Dorsolateral prefrontal cortex (tissue), 122 donors: ENCODE measurements at places on chromosomes 2 and 18.

- no peak for DNase-seq
Measured at GRCh38 chr2:228541789-228542188, 360.3 kb upstream of the SPHKAP start.

DNA sequence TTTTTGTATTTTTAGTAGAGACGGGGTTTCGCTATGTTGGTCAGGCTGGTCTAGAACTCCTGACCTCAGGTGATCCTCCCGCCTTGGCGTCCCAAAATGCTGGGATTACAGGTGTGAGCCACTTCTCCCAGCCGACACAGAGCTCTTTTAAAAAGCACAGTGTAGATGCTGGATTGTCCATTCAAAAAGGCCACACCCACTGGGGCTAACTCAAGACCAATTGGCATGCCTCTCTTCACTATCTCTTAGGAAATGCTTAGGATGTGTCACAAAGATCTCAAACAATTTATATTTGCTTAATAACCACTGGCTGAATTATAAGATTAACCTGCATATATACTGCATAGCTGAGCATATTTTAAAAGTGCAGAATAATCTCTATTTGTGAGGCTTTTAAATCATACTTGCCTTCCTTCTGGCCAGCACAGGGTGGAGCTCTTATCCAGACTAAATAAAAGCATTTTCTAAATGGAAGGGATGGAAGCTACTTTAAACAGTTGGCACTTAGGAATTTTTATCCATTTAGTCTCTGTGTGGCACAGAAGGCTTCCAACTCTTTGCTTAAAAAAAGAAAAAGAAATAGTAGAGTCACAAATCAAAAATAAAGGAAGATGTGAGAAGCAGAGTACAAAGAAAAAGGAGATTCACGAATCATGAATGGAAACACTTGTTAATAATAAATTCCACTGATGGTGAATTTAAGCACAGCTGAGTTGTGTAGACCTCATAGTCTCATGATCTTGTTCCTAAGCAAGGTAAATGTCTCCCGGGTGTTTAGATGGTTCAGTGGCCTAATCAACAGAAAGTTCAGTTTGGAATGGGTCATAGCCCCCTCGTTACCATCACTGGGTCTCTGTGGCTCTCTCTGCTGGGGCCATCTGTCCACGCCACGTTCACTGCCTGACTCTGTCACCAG, 22.4 kb downstream of the CRYGD start:
- DNase-seq = no peak

DNA sequence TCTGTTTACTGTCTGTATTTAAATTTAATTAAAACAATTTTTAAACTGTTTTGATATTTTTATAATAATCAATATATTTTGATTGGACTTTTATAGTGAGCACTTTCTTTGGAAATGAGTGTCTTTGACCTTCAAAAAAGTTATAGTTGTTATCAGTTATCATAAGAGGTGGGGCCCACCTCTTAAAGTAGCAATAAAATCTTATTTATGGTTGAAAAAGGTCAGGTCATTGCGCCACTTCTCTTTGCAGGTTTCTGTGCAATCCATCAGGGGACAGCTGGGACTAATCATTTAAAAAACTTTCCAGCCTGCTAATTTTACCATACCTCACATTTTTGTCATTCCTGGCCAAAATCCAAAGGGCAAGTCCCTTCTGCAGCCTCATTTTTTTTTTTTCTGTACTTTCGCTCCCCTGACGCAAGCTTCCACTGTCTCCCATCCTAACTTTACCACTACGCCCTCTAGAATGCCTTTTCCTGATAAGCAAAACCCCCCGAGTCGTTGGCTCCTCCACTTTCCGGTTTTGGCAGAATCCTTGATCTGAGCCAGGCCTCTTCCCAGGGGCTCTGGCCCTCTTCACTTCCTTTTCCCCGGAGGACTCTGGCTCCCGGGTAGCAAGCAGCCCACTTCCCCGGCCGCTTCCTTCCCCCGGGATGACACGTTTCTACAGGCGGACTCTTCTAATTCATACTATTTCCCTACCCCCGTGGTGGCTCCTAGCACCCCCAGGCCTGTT, 1.1 kb upstream of the SEH1L start:
- no peak for DNase-seq

DNA sequence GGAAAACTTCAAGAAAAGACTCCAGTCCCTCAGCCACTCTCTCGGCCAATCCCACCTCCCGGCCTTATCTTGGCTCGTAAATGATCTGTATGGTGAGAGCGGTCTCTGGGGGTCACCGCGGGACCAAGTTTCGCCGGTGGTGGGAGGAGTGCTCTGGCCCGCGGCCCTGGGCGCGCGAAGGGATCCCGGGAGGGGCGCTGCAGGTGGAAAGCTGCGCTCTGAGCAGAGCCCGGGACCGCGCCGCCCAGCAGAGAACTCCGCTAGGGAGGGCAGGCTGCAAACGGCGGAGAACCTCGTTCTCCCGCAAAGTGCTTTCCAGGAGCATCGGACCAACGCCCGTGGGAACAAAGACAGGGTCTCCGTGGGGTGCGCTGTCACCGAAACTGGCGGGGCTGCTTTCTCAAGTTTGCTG, 622 bp downstream of the LRP2 start:
- DNase-seq = peak; percentile 41

DNA sequence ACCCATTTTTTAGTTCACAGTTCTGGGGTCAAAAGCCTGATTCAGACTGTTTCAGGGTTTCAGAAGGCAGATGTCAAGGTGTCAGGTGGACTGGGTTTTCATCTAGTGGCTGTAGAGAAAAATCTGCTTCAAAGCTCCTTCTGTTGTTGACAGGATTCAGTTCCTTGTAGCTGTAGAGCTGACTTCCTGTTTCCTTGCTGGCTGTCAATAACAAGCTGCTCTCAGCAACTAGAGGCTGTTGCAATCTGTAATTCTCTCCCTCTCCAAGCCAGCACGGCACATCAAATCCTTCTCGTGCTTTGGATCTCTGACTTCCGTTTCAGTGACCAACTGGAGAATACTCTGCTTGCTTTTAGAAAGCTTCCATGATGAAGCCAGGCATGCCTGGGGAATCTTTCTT, 179.4 kb downstream of the DOK6 start:
- no peak for DNase-seq

GRCh38 chr18:69845593-69846506, 101.8 kb downstream of the CD226 start:
- DNase-seq = no peak

DNA sequence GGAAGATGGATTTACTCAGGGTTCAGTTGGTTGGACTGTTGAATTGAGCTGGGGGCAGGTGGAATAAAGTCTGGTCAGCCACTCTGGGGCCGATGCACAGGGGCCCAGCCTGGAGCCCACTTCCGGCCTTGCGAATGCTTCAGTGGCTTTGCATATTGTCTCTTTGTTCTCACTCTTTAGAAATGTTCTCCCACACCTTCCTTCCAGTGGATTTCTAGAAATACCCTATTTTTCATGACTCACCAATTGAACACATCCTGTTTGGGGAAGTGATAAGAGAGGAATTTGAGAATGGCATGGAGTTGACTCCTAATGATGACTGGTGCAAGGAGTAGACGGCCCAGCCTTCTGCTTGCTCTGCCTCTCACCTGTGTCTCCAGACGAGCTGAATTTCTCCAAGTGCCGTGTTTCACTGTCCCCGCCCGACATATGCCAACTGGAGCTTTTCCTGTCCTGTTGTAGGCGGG, 28.1 kb downstream of the ASAP2 start:
- no peak for DNase-seq

- DNase-seq = no peak
Measured at GRCh38 chr2:237096911-237097310, 11.2 kb downstream of the COPS8 start.

DNA sequence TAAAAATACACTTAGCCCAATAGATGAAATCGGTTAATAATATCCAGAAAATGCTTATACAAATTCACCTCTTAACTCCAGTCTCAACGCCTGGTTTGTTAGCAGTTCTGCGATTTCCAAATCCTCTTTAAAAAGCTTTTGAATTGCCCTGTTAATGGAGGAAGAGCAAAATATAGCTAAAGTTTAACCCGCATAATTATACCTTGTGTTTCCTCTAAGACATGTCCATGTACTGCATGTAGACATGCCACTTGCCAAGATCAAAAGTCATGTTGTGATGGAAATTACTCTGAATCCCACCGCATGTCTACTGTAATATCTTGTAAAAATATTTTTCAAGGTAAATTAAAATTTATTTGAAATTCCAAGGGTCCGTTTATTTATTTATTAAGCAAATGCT, 291.2 kb upstream of the LRP1B start:
- DNase-seq = no peak

DNA sequence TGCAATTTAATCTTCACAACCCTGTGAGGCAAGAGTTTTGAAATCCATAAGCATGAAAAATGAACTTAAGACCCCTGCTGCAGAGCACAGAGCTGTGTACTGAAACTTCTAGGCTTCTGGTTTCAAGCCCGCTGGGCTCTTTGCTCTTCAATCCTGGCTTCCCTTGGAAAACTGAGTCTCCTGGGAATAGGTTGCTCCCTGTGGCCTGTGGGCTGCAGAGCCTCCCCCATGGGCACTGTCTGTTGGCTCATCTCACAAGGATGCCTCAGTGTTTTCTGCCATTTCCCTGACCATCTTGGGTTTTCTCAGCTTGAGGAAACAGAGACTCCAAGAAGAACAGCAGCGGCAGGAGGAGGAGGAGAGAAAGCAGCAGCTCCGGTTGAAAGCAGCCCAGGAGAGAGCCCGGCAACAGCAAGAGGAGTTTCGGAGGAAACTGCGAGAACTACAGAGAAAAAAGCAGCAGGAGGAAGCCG, 44.5 kb downstream of the SUMO1 start:
- DNase-seq = no peak

GRCh38 chr18:64311859-64312258, 163.0 kb upstream of the LINC00305 start:
- no peak for DNase-seq

DNA sequence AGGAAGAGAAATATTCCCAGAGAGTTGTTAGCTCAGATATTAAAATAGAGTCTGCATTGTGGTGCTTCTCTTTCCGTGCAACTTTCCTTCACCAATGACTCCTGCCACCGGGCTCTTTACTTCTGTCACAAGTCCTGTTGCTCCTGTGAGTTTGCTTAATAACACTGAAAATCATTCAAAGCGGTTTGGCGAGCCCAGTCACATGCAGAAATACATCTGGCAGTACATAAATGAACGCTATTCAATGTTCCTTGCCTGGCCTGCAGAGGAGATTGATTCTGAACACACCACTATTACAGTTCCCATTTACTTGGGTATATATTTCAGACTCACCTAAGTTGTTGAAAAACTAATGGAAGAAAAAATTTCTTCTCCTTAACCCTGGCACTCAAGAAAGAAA, 276.6 kb downstream of the ZNF521 start:
- no peak for DNase-seq

- no peak for DNase-seq
Measured at GRCh38 chr2:120531863-120532600, 186.1 kb downstream of the INHBB start.

GRCh38 chr2:230828272-230828961, 36.3 kb upstream of the ITM2C start:
- no peak for DNase-seq

GRCh38 chr2:226548732-226549131, 250.9 kb downstream of the IRS1 start:
- no peak for DNase-seq

DNA sequence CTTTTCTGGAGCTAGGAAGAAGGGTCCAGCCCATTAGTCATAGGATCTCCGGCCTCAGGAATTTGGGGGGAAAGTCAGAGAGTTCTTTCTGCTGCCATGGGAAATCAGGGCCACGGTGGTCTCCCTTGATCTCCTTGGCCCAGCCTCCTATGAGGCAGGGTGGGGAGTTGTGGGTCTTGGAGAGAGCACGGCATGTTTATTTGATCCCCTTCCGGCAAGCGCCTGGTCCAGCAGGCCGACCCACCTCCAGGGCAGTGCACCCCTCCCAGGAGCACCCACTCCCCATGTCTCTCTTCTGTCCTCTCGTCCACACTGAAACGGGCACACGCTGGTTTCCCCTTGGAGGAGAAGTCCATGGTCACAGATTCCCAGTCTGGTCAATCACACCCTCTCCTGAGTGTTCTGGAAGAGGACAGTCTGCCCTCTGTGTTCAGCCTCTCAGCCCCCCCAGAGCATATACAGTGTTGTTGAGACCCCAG, 464.6 kb upstream of the HS6ST1 start:
- no peak for DNase-seq

- DNase-seq = no peak
Measured at GRCh38 chr2:18614041-18614440, 24.7 kb upstream of the NT5C1B start.

DNA sequence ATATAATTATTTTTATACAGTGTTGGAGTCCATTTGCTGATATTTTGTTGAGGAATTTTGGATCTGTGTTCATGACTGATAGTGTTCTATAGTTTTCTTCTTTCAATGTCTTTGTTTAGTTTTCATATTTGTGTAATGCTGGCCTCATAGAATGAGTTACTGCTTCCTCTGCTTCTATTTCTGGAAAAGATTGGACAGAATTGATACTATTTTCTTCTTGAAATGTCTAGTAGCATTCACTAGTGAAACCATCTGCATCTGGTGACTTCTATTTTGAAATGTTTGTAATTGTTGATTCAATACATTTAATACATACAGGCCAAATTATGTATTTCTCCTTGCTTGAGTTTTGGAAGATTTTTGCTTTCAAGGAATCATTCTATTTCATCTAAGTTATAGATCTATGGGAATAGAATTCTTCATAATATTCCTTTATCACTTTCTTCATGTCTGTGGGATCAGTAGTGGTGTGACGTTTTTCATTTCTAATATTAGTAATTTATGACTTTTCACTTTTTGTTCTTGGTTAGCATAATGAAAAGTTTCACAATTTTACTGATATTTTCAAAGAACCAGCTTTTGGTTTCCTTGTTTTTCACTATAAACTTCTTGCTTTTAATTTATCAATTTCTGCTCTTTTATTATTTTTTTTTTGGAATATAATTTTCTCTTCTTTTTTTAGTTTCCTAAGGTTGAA, 509.9 kb upstream of the VRK2 start:
- DNase-seq = no peak
